Omental fat pad (tissue), 4 donors: ENCODE measurements at places on chromosomes 12 and 14. TPM values are rescaled to one million over a fixed set of nuclear protein-coding genes. Genes with fewer than 3 reads are reported as not detected.

DNA sequence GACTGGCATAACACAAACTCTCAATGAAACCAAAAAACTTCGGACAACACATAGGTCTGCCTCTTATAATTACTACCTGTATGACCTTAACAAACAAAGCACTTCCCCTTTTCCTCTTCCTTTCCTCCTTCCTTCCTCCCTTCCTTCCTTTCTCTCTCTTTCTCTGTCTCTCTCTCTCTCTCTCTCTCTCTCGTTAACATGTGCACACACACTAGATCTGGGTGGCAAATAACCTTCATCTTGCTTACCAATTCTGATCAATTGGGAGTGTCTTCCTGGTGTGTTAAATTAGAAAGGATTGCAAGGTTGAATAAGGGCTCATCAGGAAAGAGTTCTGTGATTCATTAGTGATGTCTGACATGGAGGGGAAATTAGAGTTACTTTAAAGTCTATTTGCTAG is 307.8 kb upstream of the PRKD1 start:
- no peak for DNase-seq

- DNase-seq: no peak
Observed at GRCh38 chr14:67528276-67528675, 4.8 kb upstream of the PLEKHH1 start.

DNA sequence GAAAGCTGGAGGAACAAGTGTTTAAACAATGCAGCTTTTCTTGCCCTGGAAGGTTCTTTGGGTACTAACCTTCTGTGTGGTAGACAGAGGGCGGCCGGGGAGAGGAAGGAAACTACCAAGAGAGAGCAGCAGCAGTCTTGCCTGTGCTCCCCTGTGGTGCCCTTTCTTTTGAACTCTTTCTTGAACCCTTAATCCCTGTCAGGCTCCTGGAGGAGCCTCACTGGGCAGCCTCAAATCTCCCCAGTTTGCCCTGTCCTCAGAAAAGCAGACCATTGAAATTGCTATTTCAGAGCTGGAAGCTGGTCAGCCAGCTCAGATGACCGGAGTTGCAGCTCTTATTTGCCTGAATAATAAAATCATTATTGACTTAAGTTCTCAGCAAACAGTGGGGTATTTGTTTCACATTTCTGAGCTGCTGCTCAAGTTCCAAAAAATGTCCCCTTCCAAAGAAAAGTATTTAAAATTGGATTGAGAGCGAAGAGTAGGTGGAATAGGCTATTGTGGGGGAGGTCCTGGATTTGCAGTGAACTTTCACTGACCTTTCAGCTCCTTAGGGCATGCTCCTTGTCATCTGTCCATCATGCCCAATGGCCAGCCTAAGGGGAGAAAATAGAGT is 42.1 kb upstream of the RNASE3 start:
- no peak for DNase-seq

DNA sequence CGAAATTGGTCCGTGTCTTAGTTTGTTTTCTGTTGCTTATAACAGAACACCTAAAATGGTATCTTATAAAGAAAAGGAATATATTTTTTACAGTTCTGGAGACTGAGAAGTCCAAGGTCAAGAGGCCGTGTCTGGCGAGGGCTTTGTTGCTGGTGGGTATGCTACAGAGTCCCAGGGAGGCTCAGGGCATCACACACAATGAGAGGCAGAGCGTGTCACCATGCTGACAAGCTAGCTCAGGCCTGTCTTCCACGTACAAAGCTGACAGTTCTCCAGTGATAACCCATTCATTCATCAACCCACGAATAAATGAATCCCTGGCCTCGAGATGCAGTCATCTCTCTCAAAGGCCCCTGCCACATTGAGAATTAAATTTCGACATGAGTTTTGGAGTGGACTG is 56.7 kb upstream of the AEBP2 start:
- DNase-seq: no peak

GRCh38 chr12:82973592-82973991 is 286.9 kb downstream of the TMTC2 start:
- no peak for DNase-seq

DNA sequence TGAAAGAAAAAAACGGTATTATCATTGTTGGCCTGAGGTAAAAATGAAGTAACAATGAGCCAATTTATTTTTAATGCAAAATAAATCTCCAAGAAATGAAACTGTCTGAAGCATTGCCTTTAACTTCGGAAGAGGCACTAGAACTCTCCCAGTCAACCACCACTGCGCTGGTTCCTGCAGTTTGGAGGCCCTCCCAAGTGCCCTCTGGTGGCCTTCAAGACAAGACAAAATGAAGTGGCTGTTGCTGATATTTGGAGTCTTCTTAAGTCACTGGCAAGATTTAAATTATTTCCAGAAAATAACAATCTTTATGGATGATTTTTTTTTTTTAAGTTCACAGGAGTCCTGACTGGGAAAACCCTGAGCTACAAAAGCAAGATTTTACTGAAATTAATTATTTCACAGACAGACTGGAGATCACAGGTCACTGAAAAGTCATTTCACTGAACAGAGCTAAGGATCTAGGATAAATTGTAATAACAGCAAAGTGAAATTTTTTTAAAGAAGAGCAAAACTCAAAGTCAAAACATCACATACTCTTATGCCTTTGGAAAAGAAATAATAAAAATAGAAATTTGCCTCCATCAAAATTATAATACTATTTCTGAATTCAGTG is 58.2 kb downstream of the DICER1 start:
- DNase-seq: no peak

GRCh38 chr14:103729496-103730448 is 14.2 kb downstream of the ZFYVE21 start:
- DNase-seq: no peak

- no peak for DNase-seq
Observed at GRCh38 chr14:92074555-92074954, 31.8 kb downstream of the ATXN3 start.

DNA sequence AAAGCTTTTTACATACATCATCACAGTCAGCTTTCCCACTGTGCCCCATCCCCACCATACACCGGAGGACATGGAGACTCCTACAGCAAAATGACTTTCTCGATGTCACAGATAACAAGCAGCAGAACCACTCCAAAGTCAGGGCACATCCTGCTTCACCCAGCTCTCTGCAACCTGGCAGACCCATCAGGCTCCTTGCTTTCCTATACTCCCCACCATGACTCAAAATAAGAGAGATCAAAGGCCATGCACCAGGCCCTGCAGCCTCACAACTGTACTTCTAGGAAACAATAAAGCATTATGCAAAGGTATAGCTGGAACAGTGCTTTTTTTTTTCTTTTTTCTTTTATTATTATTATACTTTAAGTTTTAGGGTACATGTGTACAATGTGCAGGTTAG is 187.4 kb downstream of the DPF3 start:
- no peak for DNase-seq

DNA sequence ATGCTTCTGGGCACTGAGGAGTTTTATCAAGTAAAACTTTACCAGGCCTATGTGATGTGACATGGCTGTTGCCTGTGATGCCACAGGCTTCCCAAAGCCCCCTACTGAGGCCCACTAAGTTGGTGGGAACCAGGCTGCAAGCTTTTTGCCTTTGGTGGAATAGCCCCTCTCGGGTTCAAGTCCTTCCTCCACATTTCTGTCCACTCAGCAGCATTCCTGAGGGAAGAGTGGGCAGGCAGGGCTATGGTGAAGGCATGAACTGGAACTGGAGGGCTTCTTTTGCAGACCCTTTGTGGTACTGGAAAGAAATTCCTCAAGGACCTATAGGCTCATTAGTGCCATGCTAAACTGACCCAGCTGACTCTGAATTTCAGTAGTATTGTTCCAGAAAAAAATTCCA is 48.5 kb downstream of the WDR20 start:
- no peak for DNase-seq

- DNase-seq: no peak
Observed at GRCh38 chr12:32788405-32788804, 32.7 kb upstream of the YARS2 start.

- no peak for DNase-seq
Observed at GRCh38 chr12:47218191-47218654, 138.5 kb upstream of the AMIGO2 start.

DNA sequence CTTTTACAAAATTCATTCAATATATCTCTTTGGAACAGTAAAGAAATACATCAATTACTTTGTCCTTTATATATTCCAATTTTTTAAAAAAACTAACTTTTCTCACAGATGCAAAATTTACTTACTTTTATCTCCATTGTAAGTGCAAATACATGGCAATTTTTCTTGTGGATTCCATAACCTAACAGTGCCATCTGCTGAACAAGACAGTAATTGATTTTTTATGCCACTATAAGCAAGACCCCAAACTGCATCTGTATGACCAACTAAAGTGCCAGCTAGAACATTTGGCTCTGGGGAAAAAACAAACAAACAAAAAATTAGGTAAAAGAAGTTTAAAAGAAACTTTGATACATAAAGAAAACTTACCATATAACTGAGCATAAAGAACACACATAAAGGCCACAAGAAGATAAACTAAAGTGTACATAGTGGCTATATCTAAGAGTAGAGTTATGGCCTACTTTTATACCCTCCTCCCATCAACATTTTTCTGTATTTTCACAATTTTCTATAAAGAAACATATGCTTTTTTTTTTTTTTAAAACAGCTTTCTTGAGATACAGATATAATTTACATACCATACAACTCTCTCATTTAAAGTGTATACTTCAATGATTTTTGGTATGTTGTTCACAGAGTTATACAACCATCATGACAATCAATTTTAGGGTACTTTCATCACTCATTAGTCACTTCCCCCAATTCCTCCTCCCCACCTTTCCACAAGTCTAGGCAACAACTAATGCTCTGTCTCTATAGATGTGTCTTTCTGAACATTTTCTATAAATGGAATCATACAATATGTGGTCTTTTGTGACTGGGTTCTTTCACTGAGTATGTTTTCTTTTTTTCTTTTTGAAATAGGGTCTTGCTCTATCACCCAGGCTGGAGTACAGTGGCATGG is 32.6 kb downstream of the COCH start:
- no peak for DNase-seq

GRCh38 chr12:26697217-26697616 is 135.8 kb downstream of the ITPR2 start:
- no peak for DNase-seq

Gene KSR2
- total RNA-seq: under 0.01 TPM

Gene MYF6
- total RNA-seq: not detected

Gene AMHR2
- total RNA-seq: not detected

Gene TMPRSS12
- total RNA-seq: not detected

Gene RASSF9
- 7.9 TPM for total RNA-seq

Gene KCNJ8
- total RNA-seq: 34.5 TPM

Gene GPR132
- 7.6 TPM for total RNA-seq
